ENCODE measurements at places on chromosomes 6 and 20. TPM values are rescaled to one million over a fixed set of nuclear protein-coding genes. Genes with fewer than 3 reads are reported as not detected.

- DNase-seq, result peak; percentile 95
Observed at GRCh38 chr6:43769526-43770371, at the start of gene VEGFA. Gene VEGFA (plus strand): TSS chr6:43770211.

DNA sequence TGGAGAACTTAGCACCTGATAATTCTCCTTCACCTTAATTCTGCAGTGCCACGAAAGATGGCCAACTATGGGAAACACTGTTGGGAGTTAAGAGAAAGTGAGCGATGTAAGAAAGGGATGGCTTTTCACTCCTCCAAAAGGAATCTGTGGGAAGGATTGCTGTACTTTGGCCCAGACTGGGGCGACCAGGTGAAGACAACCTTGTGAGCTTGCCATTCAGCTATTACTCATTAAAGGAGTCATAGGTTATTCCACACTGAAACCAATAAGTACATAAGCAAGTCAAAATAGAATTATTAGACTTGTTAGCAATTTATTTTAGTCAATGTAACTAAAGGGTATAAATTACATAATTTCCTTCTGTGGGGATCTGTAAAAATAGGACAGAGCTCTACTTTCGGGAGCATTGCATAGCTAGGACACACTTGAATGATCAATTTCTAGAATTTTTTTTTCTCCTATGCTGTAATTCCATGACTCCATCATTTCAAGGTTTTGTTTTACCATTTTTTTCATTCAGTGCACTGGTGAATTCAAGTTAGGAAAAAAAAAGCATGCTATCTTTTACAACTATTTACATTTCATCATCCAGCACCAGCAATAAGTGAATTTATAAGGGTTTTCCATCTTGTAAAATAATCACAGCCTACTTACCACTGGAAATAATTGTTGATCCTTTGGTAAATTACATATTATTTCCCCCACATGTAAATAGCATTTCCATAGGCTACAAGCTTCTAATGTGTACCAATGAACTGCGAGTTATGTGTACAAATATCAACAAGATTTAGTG lies 231.7 kb downstream of the SIM1 start:
- no peak for DNase-seq

DNA sequence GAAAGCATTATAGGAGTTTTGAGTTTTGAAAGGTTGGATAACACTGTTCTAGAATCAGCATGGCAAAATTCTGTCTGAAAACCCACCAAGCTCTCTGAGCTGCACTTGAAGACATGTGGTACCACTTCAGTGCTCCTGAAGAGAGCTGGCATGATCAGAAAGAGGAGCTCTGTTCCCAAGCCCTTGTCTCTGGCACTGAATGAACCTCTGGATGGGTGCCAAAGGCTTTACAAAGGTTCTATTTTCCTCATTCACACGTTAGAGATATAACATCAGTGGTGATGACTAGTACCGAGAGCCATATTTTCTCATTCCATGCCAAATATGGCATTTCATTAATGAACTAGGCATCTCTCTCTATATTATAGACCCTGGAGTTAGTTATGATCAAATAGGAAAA lies 301.8 kb upstream of the ID4 start:
- DNase-seq, result no peak

DNA sequence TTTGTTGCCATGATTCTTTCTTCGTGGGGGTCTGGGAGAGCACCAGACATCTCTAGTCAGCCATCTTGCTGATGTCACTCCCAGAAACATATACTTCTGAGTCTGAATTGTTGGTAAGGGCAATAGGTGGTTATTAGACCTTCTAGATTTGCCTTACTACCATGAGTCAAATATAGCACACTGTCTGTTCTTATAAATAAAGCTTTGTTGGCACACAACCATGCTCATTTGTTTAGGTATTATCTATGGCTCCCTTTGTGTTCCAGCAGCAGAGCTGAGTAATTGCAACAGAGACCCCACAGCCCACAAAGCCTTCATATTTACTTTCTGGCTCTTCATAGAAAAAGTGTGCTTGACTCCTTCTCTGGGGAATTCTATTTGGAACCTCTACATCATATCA lies 62.9 kb downstream of the CDH26 start:
- DNase-seq, result no peak

- DNase-seq, result no peak
Observed at GRCh38 chr6:25794784-25795183, 37.1 kb downstream of the SLC17A1 start.

DNA sequence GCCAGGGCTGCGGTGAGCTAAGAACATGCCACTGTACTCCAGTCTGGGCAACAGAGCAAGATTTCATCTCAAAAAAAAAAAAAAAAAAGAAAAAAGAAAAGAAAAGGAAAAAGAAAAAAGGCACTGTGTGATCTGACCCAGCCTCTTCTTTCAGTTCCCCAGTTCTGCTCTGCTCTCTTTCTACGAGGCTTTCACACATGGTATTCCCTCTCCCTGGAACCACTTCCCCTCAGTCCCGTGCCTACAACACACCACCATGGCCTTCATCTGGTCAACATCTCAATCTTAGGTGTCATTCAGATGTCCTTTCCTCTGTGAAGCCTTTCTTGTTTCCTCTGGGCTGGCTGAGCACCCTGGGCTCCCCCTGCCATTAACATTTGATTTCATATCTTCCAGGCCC lies 2.3 kb upstream of the DSN1 start:
- DNase-seq, result no peak

GRCh38 chr6:36851149-36851614 lies 11.9 kb upstream of the CPNE5 start:
- peak; percentile 32 for DNase-seq

- DNase-seq, result no peak
Observed at GRCh38 chr6:78489874-78490273, 377.5 kb upstream of the IRAK1BP1 start.

DNA sequence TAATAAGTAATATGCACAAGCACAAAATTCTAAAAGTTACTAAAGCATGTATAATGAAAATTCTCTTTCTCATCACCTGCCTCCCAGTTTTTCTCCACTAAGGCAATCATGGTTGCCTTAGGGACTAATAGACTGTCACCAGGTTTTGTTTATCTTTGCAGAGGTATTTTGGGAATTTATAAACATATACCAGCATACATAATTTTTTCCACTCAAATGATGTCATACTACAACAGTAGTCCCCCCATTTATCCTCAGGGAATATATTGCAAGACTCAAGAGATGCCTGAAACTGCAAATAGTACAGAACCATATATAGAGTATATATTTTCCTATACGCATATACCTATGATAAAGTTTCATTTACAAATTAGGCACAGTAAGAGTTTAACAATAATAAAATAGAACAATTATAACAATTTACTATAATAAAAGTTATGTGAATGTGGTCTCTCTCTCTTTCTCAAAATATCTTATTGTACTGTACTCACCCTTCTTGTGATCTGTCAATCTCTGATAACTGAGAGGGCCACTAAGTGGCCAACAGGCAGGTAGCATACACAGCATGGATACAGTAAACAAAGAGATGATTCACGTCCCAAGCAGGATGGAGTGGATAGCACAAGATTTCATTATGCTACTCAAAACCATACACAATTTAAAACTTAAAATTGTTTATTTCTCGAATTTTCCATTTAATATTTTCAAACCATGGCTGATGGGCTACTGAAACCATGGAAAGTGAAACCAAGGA lies 19.7 kb downstream of the RBL1 start:
- no peak for DNase-seq

- DNase-seq, result no peak
Observed at GRCh38 chr6:75101896-75102295, 104.0 kb downstream of the COL12A1 start.

- no peak for DNase-seq
Observed at GRCh38 chr6:166860392-166860791, 96.0 kb downstream of the RNASET2 start.

The RHAG gene
- total RNA-seq, result not detected

The PPDPF gene
- total RNA-seq, result 293 TPM

The SNRPB2 gene
- total RNA-seq, result 81.3 TPM

The ERMARD gene
- total RNA-seq, result 15.2 TPM

The PNLDC1 gene
- total RNA-seq, result not detected

The ADGRF1 gene
- not detected for total RNA-seq

The PLEKHG1 gene
- total RNA-seq, result 7.3 TPM

The HLA-DRB5 gene
- total RNA-seq, result not detected

The CPNE1 gene
- 327 TPM for total RNA-seq
